Common myeloid progenitor, CD34-positive (primary cell): ENCODE measurements at places on chromosomes 7 and 10.

GRCh38 chr10:36171556-36171952, 529.5 kb upstream of the FZD8 start:
- no peak for DNase-seq

DNA sequence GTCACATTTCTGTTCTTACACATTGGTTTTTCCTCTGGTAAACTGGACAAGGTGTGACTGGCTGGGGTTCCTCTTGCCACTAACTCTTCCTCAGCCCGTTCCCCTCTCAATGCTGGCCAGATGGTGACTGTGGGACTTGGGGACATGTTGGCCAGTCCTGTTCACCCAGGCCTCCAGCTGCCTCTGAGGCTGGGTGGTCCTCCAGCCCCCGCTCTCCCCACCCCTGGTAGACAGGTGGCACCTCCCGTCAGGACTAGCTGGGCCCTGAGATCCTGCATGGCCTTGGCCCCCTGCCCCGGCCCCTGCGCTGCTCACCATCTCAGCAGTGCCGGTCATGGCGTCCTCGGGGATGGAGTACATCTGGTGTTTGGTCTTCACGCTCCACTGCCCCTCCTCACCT, 10.8 kb upstream of the MYL7 start:
- no peak for DNase-seq

GRCh38 chr7:74717889-74718288, 55.9 kb upstream of the NCF1 start:
- DNase-seq: no peak

DNA sequence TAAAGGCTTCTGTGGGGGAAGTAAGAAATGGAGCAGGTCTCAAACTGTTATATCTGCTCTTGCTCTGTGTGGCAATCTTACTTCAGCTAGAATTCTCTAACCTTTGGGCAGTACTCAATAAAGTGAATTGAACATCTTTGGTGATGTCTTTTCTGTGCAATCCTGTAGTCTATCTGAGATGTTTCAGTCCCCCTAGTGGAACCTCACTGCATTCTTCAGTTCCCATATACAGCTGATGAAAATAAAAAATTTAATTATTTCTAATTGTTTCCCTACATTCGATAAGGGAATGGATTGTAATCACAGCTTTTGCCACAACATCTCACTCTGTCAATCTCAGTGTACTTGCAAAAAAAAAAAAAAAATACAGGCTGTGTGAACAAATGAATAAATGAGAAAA, 522.6 kb downstream of the DNAJB9 start:
- DNase-seq: no peak

GRCh38 chr10:61475449-61475873, 22.3 kb upstream of the TMEM26 start:
- peak; percentile 71 for DNase-seq
